ENCODE measurements at places on chromosomes 13 and 19.
A peak's percentile ranks its signal among the peaks of the same experiment; 100 is the strongest.

DNA sequence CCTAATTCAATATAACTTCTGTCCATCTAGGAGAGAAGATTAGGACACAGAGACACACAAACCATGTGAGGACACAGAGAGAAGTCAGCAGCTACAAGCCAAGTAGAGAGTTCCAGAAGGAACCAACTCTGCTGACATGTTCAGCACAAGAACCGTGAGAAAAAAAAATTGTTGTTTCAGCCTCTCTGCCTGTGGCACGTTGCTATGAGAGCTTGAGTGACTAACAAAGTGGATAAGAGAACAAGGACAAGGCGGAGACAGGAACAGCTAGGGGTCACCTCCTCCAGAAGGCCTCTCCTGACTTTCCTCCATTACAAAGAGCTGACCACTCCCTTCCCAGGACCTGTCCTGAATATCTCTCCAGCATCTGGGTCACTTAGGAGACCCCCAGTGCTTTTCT, 5.6 kb upstream of the SIGLEC12 start:
- no peaks in the 10 kb centered on the region for H3K27me3 ChIP-seq
- H3K27ac ChIP-seq, result no peak overlapping the region
- H3K4me1 ChIP-seq, result peaks cover 7% of the 10 kb centered on the region

DNA sequence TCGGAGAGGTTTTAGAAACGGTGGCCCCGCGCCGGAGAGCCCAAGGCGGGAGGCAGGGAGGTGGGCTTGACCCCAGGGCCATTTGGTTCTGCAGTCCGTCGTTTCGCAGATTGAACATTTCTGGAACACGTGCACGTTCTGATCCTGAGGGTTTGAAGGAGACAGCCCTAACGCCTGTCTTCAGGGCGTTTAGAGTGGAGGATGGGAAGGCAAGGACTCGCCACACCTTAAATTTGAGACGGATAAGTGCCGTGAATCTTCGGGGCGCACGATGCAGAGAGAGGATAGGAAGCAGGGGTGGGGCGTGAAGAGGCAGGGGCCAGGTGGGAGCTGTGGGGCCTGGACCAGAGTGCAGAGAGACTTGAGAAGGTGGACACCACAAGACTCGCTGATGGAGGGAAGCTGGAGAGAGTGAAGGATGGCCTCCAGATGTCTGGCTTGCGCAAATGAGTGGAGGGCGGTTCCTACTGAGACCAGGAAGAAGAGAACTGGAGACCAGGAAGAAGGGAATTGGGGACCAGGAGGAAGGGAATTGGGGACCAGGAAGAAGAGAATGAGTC, 804 bp upstream of the MIER2 start:
- H3K27ac ChIP-seq, result no peak overlapping the region
- H3K4me3 ChIP-seq, result peak overlapping the region; percentile 57
- H3K27me3 ChIP-seq, result no peaks in the 10 kb centered on the region
- DNase-seq, result peak; percentile 26

- H3K36me3 ChIP-seq, result no peaks in the 10 kb centered on the region
- no peak overlapping the region for H3K4me3 ChIP-seq
- DNase-seq, result no peak
- H3K4me1 ChIP-seq, result no peaks in the 10 kb centered on the region
- H3K27ac ChIP-seq, result no peak overlapping the region
- no peaks in the 10 kb centered on the region for H3K27me3 ChIP-seq
Observed at GRCh38 chr19:13044231-13044836, 49.1 kb downstream of the NFIX start.

DNA sequence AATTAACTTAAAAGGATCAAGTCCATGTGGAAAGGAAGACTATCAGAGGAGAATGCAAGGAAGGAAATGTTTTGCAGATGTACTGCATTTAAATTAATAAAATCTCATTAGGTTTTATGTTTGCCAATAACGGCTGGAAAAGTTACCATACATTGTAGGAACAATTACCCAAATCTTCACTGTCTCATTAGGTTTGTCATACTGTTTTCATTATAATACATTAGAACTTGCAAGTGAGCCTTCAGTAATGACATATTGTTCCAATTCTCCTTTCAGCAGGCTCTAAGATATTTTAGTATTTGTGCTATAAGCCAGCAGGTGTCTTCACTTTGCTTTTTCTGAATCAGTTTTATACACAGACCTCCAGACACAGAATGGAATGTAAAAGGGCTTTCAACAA, 661.6 kb upstream of the KLHL1 start:
- H3K27me3 ChIP-seq, result no peaks in the 10 kb centered on the region
- H3K4me3 ChIP-seq, result no peak overlapping the region
- H3K36me3 ChIP-seq, result no peaks in the 10 kb centered on the region
- no peak for DNase-seq

DNA sequence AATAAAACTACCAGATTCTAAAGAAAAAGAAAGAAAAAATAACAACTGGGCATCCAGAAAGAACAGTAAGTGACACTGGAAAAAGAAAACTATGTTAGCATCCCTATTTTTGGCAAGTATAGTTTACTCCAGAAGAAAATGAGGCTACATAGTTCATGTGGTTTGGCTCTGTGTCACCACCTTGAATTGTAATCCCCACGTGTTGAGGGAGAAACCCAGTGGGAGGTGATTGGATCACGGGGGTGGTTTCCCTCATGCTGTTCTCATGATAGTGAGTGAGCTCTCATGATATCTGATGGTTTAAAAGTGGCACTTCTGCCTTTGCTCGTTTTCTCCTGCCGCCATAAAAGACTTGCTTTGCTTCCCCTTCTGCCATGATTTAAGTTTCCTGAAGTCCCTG, 76.9 kb downstream of the ITGBL1 start:
- no peaks in the 10 kb centered on the region for H3K4me1 ChIP-seq
- no peak overlapping the region for H3K27ac ChIP-seq
- DNase-seq, result no peak
- no peak overlapping the region for H3K4me3 ChIP-seq

DNA sequence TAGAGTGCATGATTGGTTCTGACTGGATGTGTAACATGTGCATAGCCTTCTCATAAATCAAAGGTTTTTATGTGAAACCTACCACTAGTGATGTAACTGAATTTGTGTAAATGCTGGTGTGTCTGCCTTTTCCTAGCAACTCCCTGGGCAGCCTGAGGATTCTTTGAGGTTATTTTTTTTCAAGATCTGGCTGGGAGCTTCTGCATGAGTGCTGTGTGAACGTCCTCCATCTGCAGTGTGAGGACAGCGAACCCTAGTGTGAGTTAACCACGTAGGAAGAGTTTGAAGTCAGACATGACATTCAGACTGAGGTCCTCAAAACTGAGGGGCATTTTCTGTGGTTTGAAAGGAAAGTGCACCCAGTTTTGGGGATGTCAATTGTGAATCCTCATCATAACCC, 39.9 kb downstream of the DPRX start:
- no peaks in the 10 kb centered on the region for H3K27me3 ChIP-seq
- H3K4me1 ChIP-seq, result no peaks in the 10 kb centered on the region
- H3K36me3 ChIP-seq, result no peaks in the 10 kb centered on the region
- DNase-seq, result no peak

GRCh38 chr13:25462301-25463125, 90.7 kb downstream of the ATP8A2 start:
- H3K27ac ChIP-seq, result no peak overlapping the region
- DNase-seq, result peak; percentile 37

- H3K4me1 ChIP-seq, result peaks cover 8% of the 10 kb centered on the region
- H3K27me3 ChIP-seq, result no peaks in the 10 kb centered on the region
- H3K36me3 ChIP-seq, result no peaks in the 10 kb centered on the region
- H3K4me3 ChIP-seq, result peak overlapping the region; percentile 66
- peak; percentile 84 for DNase-seq
Observed at GRCh38 chr19:15463861-15464371, 428 bp downstream of the RASAL3 start.

DNA sequence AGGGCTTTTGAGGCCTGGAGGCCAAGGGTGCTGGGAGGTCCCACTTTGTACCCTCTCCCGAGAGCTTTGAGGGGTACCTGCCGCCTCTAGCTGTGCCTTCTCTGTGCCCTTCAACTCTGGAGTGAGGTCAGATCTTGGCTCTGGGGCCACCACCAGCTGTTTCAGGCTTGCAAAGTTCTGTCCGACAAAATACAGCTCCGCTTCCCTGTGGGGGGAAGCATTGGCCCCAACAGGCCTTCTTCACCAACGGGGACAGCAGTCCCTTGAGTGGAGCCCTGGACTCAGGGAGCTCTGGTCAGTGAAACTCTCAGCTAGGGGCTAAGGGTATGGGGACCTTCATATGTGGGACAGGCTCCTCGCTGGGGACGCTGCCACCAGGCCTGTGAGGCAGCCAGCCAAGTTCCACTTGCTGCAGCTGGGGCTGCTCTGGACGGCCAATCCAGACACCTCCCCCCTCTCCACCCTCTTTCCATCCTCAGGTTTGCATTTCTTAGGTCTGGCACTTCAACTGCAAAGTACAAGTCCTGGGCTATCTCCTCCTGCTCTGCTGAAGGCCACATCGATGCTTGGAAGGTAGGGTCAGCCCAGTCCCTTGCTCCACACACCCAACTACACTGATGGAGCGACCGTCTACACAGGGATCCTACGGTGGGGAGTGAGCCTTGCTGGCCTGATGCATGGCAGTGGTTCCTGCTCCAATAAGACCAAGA, 46.8 kb downstream of the C13orf46 start:
- H3K27me3 ChIP-seq, result no peaks in the 10 kb centered on the region
- no peak overlapping the region for H3K27ac ChIP-seq
- H3K4me3 ChIP-seq, result no peak overlapping the region

GRCh38 chr19:8392017-8392591, 1.9 kb downstream of the RAB11B start:
- H3K27me3 ChIP-seq, result no peaks in the 10 kb centered on the region
- H3K27ac ChIP-seq, result no peak overlapping the region
- H3K4me1 ChIP-seq, result peaks cover 19% of the 10 kb centered on the region
- no peak overlapping the region for H3K4me3 ChIP-seq
- no peaks in the 10 kb centered on the region for H3K36me3 ChIP-seq

- DNase-seq, result peak; percentile 89
- no peaks in the 10 kb centered on the region for H3K27me3 ChIP-seq
- peak overlapping the region; percentile 65 for H3K27ac ChIP-seq
- H3K4me1 ChIP-seq, result peaks cover 28% of the 10 kb centered on the region
- peaks cover 44% of the 10 kb centered on the region for H3K36me3 ChIP-seq
Observed at GRCh38 chr13:45340422-45341033, 455 bp downstream of the TPT1 start.

DNA sequence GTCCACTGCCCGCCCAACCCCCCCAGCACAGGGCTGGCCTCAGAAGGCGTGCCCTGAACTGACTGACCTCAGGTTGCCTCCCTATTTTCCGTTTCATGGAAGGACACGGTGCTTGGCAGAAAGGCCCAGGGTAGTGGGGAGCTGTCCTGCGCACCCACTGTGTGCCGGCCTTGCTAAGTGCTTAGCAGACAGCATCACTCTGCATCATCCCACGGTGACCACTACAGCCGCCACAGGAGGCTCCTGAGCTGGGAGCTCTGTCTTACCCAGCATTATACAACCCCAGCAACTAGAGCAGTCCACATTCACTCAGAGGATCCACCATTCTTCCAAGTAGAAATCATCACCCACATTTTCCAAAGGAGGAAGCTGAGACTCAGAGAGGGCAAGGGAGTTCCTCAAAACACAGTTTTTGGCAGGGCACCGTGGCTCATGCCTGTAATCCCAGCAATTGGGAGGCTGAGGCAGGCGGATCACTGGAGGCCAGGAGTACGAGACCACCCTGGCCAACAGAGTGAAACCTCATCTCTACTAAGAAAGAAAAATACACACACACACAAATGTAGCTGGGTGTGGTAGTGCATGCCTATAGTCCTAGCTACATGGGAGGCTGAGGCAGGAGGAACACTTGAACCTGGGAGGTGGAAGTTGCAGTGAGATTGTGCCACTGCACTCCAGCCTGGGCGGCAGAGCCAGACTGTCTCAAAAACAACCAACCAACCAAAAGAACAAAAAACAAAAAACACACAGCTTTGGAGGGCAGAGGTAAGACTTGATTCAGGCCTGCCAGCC, 1.6 kb downstream of the SBK2 start:
- no peaks in the 10 kb centered on the region for H3K4me1 ChIP-seq
- H3K4me3 ChIP-seq, result no peak overlapping the region
- H3K27me3 ChIP-seq, result no peaks in the 10 kb centered on the region

- no peaks in the 10 kb centered on the region for H3K27me3 ChIP-seq
- H3K27ac ChIP-seq, result no peak overlapping the region
- no peaks in the 10 kb centered on the region for H3K4me1 ChIP-seq
- no peaks in the 10 kb centered on the region for H3K36me3 ChIP-seq
- peak; percentile 90 for DNase-seq
- no peak overlapping the region for H3K4me3 ChIP-seq
Observed at GRCh38 chr13:112873851-112874750, 94.9 kb upstream of the MCF2L start.

DNA sequence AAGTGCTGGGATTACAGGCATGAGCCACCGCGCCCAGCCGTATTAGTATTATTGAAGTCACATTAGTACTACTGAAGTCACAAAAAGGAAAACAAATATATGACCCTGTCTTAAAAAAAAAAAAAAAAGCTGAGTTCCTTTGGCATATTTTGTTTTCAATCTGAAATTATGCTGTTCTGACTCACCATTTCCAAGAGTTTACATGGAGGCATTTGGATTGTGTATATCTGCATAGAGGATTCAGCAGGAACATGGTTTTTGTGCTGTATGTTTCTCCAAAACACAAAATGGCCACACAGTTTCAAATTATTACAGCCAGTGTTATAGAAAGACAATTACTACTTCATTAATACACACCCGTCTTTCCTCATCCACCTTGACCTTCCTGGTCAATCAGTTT, 103.5 kb upstream of the TSC22D1 start:
- no peaks in the 10 kb centered on the region for H3K4me1 ChIP-seq
- no peaks in the 10 kb centered on the region for H3K27me3 ChIP-seq
- no peaks in the 10 kb centered on the region for H3K36me3 ChIP-seq
- no peak overlapping the region for H3K4me3 ChIP-seq

GRCh38 chr19:19345232-19345631, 24.6 kb downstream of the MAU2 start:
- H3K4me1 ChIP-seq, result no peaks in the 10 kb centered on the region
- DNase-seq, result no peak
- no peak overlapping the region for H3K27ac ChIP-seq
- peaks cover 14% of the 10 kb centered on the region for H3K36me3 ChIP-seq
- H3K4me3 ChIP-seq, result no peak overlapping the region

DNA sequence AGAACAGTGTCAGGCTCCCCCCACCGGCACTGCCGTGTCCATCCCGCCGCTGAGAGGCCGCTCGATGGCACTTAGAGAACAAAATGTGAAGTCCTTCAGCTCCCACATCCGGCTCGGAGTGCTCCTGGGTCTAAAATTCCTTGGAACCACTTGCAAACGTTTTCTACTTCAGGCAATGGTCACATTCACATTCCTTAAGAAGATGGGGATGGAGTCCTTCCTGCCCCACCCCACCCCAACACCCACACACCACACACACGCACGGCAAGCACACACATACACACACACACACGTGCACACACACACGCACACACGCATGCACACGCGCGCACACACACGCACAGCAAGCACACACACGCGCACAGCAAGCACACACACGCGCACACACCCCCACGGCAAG, 83.4 kb downstream of the SOX1 start:
- no peaks in the 10 kb centered on the region for H3K27me3 ChIP-seq
- no peak overlapping the region for H3K4me3 ChIP-seq
- H3K36me3 ChIP-seq, result no peaks in the 10 kb centered on the region
- H3K27ac ChIP-seq, result no peak overlapping the region
- no peaks in the 10 kb centered on the region for H3K4me1 ChIP-seq
